ENCODE measurements at places on chromosomes 1 and 21. TPM values are rescaled to one million over a fixed set of nuclear protein-coding genes. Genes with fewer than 3 reads are reported as not detected.

DNA sequence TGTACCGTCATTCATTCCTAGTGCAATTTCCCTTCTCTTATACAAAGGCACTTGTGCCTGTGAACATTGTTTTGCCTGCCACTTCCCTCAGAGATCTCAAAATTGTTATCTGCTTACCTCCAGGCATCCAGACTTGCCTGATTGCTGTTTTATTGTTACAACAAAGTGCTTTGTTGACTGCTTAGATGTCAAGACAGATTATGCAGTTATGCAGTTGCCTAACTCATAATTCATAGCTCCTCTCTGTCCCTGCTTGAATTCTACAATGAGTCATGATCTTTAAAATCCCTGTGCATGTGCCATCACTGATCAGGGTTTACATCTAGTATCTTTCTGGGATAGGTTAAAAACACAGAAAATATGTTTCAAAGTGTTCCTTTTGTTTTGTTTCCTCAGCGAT lies 24.5 kb downstream of the CXADR start:
- no peak for DNase-seq

DNA sequence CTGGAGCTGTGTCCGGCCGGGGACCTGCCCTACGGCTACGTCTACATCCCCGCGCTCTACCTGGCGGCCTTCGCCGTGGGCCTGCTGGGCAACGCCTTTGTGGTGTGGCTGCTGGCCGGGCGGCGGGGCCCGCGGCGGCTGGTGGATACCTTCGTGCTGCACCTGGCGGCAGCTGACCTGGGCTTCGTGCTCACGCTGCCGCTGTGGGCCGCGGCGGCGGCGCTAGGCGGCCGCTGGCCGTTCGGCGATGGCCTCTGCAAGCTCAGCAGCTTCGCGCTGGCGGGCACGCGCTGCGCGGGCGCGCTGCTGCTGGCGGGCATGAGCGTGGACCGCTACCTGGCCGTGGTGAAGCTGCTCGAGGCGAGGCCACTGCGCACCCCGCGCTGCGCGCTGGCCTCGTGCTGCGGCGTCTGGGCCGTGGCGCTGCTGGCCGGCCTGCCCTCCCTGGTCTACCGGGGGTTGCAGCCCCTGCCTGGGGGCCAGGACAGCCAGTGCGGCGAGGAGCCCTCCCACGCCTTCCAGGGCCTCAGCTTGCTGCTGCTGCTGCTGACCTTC lies 412 bp downstream of the GPR25 start:
- no peak for DNase-seq

DNA sequence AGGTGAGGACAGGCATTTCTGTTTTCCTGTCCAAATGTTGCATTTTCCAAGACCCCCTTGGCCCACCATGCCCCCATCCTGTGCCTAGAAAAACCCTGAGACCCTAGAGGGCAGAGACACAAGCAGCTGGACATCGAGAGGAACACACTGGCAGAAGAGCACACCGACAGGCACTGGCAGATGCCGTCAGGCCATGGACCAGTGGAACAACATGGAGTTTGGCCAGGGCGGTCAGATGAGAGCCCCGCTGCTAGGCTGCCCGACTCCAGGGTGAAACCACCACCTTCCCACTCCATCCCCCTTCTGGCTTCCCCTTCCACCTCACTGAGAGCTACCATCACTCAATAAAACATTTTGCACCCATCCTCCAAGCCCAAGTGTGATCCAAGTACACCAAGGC lies 438.4 kb downstream of the SIPA1L2 start:
- DNase-seq: no peak

AQP10 gene
- polyA plus RNA-seq: not detected

LCK gene
- 1,114 TPM for polyA plus RNA-seq

- DNase-seq: no peak
Observed at GRCh38 chr21:43614839-43615238, 44.4 kb downstream of the HSF2BP start.

GRCh38 chr21:34649400-34649799 lies 19.4 kb upstream of the CLIC6 start:
- no peak for DNase-seq
